ENCODE measurements at places on chromosomes 5 and 9.

DNA sequence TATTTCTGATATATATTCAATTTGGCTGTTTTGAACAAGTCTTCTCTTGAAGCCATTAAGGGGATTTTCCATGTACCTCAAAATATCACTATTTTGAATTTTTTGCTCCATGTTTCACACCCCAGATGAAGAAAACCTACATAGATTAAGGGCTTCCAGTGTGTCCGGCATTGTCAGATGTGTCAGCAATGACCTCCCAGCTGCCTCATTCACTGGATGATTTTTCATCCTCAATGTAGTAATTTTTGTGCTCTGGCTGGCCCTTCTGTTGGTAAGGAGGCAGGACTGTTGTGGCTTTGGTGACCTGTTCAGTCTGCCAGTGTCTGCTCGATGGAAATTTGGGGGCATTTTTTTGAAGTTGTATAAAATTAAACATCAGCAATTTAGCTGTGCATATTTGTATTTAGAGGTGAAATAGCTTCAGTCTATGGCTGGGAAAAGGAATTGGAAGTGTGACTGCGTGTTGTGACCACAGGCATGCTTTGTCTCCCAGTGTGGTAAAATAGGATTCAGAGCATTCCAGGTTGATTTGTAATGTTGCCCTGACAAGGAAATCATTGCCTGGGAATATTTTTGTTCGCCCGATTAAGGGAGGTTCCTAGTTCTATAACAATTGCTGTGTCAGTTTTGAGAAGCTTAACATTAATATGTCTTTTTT lies 312.4 kb downstream of the ARHGEF28 start:
- no peak for DNase-seq

- DNase-seq = no peak
Observed at GRCh38 chr9:21708260-21708711, 94.2 kb upstream of the MTAP start.

- no peak for DNase-seq
Observed at GRCh38 chr9:131609099-131609830, 63.9 kb downstream of the PRRT1B start.

- DNase-seq = no peak
Observed at GRCh38 chr5:66616520-66617225, 20.5 kb downstream of the MAST4 start.

DNA sequence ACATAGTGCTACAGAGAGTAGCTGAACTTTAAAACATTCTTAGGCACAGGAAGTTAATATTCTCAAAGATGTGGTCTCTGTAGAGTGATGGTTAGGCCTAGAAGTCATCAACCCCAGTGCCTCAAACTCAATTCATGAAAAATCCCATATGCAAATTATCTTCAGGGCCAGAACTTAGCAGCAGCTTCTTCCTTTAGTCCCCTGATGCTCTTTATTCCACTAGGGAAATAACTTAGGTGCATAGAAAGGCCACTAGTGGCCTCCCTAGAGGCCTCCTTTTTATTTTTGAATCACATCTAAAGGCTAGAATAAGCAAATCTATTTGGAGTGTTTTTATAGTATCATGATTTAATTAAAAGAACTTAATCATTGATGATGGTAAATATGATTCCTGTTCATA lies 88.3 kb downstream of the GIN1 start:
- no peak for DNase-seq

DNA sequence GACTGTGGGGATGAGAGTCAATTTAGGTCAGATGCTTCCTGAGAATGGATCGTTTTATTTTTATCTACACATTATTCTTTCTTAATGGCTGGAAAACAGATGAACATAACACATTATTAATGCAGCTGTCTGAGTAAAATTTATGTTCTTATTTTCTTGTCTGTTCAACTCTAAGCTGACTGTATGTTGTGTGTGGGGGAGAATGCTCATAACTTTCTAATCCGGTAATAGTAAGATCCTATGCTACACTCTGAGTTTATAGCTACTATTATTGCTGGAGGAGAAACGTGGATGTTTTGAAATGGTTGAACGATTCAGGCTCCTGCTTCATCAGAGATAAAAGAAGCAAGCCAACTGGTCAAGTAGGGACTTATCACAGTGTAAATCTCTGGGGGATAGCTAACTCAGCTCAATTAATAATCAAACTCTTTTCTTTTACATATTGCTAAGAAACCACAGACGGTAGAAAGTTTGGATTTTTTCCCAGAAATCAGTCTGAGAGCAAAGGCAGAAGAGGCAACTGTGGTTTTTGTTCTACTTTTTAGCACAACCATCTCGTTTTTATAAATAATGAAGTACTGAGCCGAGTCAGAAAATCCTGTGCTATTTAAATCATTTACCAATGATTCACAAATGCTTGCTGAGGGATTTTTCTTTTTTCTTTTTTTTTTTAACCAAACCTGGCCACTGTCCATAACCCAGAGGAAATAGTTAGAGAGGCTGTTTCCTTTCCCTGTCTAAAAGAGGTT lies 265.0 kb upstream of the FAM174A start:
- no peak for DNase-seq

GRCh38 chr5:73816656-73817420 lies 190.8 kb downstream of the ARHGEF28 start:
- no peak for DNase-seq

GRCh38 chr5:160020266-160020770 lies 11.4 kb downstream of the TTC1 start:
- no peak for DNase-seq

DNA sequence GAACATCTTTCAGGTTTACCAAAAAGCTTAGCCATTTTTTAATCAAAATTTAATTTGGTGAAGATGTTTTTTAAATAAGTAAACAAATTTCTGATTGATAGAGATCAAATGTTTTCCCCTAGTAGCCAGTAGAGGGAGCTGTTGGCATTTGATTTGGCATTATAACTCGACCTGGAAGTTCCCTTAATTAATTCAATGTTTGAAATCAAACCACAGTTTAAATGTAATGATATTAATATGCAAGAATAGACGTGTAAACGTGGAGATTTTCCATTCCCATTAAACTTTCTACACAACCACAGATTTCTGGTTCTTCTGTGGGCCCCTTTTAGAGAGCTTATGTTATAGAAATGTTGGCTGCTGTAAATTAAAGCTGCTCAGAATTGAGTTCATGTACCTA lies 148.1 kb upstream of the MPDZ start:
- DNase-seq = no peak

DNA sequence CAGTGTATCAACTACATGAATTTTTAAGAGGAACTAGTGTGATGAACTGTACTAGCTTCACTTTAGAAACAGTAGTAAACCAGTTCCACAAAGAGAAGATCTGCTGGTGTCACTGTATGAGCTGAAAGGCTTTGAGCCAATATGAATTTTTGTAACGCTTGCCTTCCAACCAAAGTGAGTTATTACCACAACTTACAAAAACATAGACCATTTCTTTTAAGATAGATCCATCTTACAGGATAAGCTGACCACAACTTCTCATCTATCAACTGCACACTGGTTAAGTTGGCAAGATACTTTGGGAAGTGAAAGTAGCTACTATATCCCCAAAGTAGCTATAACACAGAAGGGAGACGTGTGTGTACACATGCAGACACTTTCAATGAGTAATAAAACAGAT lies 849.6 kb upstream of the DMAC1 start:
- peak; percentile 78 for DNase-seq

- no peak for DNase-seq
Observed at GRCh38 chr5:168319774-168320173, 28.3 kb downstream of the WWC1 start.

DNA sequence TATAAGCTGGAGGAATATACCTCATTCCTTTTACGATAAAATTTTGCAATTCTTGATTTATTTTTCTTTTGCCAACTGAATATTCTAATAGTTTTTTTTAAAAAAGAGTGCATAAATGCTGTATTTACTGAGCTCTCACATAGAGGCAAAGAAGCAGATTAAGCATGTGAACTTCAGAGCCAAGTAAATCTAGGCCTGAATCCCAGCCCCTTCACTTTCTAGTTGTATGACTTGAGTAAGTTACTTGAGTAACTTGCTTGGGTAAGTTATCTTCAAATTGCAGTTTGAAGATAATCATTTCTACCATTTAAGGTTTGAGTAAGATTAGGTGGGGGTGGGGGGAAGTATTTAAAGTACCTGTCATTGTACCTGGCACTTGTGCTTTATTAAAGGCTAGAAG lies 21.8 kb downstream of the LURAP1L start:
- no peak for DNase-seq

GRCh38 chr5:1479581-1480188 lies 34.4 kb upstream of the SLC6A3 start:
- peak; percentile 77 for DNase-seq

DNA sequence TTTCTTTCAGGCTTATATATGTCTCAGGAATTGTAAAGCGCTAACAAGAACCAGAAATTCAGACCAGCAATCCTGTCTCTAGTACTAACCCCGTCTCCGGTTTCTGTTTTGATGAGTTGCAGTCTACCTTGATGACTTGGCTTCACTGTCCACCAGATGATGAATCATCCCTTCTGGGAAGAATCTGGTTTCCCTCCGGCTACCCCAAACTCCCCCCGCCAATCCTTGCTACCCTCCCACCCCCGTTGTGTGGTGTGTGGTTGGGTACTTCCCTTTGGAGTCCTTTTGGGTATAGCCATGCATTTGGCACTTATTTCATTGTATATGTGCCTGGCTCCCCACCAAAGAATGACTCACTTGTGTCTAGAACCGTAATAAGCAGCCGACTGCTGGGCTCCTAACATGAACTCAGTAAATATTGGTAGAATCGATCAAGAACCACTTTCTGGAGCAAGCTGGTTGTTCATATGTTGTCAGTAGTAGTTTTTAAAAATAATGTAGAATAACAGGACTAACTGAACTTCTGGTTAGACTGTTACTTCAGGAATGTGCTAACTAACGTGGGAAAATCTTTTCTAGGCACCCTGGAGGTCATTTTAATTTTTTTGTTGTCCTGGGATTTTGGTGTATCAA lies 8.3 kb upstream of the TGFBI start:
- DNase-seq = peak; percentile 72

DNA sequence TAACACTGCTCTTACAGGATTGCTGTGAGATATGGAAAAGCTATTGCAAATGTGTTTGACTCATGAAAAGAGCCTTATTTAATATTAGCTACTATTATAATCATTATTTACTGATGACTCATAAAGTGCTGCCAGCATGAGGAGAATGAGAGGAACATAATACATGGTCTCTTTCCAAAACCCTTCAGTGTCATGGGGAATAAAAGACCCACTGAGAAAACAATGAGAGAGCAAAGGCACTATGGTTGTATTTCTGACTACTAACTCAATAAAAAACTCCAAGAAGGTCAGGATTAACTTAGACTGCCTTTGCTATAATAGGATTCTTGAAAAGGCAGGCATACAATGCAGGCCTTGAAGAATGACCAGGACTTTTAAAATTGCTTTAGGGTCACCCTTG lies 633.5 kb downstream of the DTWD2 start:
- no peak for DNase-seq

DNA sequence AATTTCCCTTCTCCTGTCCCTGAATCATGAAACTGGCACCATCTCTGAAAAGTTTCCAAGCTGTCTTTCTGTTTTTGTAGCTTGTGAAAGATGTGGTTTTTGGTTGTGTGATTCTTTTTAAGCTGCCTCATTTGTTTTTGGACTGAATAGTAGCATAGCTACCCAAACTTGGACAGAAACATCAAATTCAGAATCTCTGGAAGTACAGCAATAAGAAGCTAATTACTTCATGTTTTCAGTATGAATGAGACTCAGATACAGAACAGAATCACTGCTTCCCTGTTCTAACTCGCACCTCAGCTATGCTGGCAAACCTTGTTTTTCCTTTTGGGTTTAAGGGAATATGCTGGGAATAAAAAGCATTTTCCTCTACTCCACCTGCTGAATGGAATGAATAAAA lies 101.0 kb downstream of the FGF1 start:
- no peak for DNase-seq

DNA sequence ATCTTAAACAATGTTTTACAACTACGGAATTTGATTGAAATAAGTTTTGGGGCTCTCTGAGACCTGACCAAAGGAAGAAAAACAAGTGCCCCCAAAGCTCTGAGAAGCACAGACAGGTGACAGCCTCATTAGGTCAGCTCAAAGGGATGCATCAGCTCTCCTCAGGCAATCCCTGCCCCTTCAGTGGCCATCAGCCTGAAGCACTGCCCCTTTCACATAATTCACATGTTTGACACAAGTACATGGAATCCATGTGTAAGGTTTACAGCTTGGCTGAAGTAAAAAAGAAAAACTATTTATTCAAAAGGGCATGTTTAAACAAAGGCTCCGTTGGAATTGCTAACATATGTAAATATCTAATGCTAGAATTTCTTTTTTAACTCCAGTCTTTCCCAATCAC lies 56.3 kb downstream of the TSSK1B start:
- no peak for DNase-seq

- no peak for DNase-seq
Observed at GRCh38 chr5:156922207-156922792, 40.7 kb downstream of the TIMD4 start.

- DNase-seq = peak; percentile 67
Observed at GRCh38 chr9:137029058-137029936, 1.3 kb upstream of the ABCA2 start.

- no peak for DNase-seq
Observed at GRCh38 chr5:125006011-125006685, 259.7 kb upstream of the ZNF608 start.

DNA sequence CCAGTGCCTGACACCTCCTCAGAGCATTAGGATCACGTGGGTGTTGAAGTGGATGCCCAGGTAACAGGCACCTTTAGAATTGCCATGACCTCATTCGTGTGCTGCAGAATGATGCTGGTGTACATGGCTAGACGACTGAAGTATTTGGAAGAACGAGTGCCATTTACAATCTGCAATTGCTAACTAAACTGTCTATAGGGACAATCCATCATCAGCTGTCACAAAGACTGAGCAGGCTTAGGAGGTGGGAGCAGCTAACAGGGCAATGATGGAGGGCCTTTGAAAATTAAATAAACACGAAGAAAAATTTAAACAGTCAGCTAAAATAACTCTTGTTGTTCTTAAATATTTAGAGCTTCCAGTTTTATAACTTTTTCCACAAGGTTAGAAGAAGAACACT lies 375.8 kb downstream of the GADD45G start:
- no peak for DNase-seq

GRCh38 chr9:132768932-132769905 lies 99.0 kb downstream of the GTF3C4 start:
- DNase-seq = peak; percentile 63

GRCh38 chr5:175867587-175868347 lies 3.6 kb upstream of the CPLX2 start:
- no peak for DNase-seq

GRCh38 chr5:87099968-87100367 lies 167.7 kb upstream of the RASA1 start:
- no peak for DNase-seq

- DNase-seq = no peak
Observed at GRCh38 chr5:33299621-33300208, 141.1 kb upstream of the TARS1 start.

Data from HL-60 (cell line).